NCI-H510A treated with DMSO at 0.1 percent for 48 hours (cell line): ENCODE measurements at places on chromosomes 11 and 22.
A peak's percentile ranks its signal among the peaks of the same experiment; 100 is the strongest.

GRCh38 chr11:24082860-24083259 lies 414.0 kb upstream of the LUZP2 start:
- DNase-seq = no peak

GRCh38 chr11:83172551-83172950 lies 15.6 kb downstream of the PCF11 start:
- no peak for DNase-seq

GRCh38 chr11:100031973-100032372 lies 655.1 kb upstream of the ARHGAP42 start:
- DNase-seq = no peak

- no peak for DNase-seq
Observed at GRCh38 chr11:35994421-35994820, 50.6 kb downstream of the LDLRAD3 start.

- no peak for DNase-seq
Observed at GRCh38 chr11:36388071-36388470, 92.0 kb downstream of the PRR5L start.

DNA sequence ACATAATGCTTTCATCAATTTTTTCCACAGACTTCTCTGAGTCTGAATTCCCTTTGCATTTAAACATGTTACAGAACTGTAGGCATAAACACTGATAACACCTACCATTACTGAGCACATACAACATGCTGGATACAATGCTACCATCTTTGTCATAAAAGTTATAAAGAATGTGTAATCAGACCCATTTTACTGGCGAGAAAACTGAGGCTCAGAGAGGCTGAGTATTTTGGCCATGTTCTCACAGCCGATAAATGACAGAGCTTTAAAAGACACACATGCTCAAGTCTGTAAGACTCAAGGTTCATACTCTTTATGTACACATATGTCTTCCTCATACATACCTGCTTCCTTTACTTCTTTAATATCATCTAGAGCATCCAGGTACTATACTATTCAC lies 2.6 kb downstream of the RRAS2 start:
- DNase-seq = no peak

DNA sequence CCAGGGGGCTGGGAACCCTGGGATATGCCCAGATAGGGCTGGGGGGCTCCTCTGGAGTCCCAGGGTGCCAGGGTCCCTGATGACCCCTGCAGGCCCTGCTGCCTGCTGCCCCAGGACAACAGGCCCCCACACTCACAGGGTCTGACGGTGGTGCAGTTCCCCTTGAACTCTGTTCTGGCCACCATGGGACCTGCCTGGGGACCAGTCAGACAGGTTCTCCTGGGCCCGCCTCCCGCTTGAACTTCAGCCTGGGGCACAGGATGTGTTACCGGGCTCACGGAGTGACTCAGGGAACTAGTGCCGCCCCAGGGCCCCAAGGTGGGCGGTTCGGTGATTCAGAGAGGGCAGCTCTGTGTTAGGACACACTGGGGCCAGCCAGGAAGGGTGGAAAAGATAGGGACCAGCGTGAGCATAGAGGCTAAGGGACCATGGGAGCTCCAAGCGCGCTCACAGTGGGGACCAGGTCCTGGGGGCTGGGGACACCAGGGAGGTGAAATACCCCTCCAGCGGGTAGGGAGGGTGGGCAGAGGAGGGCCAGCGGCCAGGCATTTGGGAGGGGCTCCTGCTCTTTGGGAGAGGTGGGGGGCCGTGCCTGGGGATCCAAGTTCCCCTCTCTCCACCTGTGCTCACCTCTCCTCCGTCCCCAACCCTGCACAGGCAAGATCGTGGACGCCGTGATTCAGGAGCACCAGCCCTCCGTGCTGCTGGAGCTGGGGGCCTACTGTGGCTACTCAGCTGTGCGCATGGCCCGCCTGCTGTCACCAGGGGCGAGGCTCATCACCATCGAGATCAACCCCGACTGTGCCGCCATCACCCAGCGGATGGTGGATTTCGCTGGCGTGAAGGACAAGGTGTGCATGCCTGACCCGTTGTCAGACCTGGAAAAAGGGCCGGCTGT lies 21.5 kb upstream of the TXNRD2 start:
- DNase-seq = peak; percentile 53

DNA sequence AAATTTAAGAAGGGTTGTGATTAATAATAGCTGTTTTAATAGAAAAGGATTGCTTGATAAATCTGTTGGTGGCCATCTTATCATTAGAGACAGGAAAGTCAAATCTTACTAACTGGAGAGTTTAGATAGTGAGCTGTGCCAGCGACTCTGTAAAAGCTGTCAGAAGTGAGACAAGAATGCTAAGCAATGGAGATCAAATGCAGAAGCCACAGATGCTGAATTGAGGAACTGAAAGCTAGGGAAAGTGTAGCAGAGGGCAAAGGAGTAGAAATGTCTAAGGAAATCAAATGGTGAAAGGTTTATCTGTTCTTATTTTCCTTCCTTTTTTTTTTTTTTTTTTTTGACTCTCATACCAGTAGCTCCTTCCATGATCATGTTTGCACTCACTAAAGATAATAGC lies 13.7 kb downstream of the MS4A13 start:
- no peak for DNase-seq

DNA sequence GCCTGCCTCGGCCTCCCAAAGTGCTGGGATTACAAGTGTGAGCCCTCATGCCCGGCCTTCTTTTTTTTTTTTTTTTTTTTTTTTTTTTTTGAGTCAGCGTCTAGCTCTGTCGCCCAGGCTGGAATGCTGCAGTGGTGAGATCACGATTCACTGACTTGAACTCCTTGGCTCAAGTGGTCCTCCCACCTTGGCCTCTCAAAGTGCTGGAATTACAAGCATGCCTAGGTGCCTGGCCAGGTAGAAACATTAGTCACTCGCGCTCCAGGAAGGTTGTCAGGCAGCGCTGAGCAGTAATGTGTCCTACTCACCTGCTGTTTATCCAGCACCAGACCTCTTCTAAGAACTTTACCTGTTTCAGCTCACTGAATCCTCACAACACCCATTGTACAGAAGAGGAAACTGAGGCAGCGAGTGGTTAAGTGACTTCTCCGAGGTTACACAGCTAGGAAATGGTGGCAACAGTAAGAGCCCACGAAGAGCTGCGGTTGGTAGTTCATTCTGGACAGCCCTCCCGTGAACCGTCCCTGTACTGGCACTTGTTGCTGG lies 496 bp upstream of the CST6 start:
- no peak for DNase-seq

DNA sequence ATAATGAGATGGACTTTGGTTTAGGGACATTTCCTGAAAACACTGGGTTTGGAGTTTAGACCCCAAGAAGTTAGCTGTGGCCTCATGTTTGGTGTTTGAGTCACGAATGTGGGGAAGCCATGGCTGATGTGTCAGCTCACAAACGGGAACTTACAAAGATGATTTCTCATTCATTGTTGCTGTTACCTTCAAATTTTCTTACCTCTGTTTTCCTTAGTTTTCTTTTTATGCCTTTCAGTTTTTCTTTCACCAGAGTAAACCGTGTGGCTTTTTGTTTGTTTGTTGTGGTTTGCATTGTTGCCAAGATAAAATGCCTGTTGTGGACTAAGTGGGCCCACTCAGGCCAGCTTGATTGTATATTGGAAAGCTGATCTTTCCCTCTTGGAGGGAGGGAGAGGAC lies 89.1 kb downstream of the SWAP70 start:
- DNase-seq = no peak

- no peak for DNase-seq
Observed at GRCh38 chr11:120815319-120816100, 208.4 kb upstream of the TBCEL start.

DNA sequence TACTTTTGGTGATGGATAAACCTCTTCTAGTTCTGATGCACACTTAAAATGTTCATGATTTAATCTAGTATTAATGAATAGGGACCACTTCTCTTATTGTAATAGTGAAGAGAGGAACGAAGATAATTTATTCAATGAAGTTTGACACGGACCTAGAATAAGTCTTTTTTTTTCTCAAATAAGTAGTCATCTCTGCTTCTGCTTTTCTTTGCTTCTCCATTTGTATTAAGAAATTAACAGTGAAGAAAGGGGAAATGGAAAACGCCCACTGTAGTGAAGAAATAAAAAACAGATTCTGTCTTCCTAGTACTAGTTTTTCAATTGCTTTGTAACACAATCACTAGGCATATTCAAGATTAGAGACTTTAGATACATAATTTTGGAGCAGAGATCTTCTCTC lies 73.0 kb downstream of the CD44 start:
- no peak for DNase-seq
